Stimulated activated CD8-positive, alpha-beta memory T cell treated with anti-CD3 and anti-CD28 coated beads, Interleukin-15, amount 100 ng/mL, for 4 hours (primary cell): ENCODE measurements at places on chromosomes 16 and 17.

DNA sequence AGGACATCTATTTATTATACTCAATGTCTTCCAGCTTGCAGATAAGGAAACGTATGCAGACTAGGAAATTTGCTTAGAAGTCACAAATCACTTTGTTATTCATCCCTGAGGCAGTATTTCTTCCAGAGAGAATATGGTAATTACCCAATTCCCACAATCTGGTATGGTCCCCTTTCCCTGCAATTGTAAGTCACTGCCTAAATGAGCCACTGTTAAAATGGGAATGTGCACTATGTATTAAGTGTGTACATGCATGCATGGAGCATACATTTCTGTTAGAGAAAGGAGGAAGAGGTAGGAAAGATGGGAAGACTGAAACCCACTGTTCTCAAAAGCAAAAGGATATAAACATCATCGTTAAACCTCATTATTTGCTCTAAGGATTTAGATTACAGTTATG, 10.0 kb downstream of the NUFIP2 start:
- no peak for DNase-seq

GRCh38 chr16:81492965-81493754, 48.6 kb downstream of the CMIP start:
- no peak for DNase-seq

DNA sequence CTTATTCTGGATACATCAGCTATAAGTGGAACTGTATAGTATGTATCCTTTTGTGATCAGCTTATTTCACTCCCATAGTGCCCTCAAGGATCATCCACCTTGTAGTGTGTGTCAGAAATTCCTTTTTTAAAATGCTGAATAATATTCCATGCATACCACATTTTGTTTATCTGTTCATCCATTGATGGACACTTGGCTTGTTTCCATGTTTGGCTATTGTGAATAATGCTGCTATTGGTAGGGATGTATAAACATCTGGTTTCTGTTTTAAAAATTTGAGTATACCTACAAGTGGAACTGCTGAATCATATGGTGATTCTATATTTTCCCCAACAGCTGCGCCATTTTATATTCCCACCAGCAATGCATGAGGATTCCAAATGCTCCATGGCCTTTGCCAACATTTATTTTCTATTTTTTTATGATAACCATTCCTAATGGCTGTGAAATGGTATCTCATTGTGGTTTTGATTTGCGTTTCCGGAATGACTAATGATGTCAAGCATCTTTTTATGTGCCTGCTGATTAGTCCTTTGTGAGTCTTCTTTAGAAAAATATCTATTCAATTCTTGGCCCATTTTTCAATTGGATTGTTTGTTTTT, 11.6 kb downstream of the RCVRN start:
- DNase-seq, result no peak

DNA sequence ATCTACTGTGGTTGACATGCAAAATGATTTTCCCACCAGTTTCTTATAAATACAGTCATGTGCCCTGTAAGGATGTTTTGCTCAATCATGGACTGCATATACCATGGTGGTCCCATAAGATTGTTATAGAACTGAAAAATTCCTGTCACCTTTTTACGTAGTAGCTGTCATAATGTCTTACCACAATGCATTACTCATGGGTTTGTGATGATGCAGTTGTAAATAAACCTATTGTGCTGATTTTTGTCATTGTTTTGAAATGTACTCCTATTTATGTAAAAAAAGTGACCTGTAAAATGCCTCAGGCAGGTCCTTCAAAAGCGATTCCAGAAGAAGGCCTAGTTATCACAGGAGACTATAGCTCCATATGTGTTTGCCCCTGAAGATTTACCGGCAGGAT, 695.4 kb upstream of the KIF2B start:
- DNase-seq, result no peak

- DNase-seq, result no peak
These were observed 33.5 kb downstream of the KCNJ2 start for GRCh38 chr17:70202840-70203239.

GRCh38 chr16:372302-372983, 2.1 kb upstream of the MRPL28 start:
- DNase-seq, result no peak

DNA sequence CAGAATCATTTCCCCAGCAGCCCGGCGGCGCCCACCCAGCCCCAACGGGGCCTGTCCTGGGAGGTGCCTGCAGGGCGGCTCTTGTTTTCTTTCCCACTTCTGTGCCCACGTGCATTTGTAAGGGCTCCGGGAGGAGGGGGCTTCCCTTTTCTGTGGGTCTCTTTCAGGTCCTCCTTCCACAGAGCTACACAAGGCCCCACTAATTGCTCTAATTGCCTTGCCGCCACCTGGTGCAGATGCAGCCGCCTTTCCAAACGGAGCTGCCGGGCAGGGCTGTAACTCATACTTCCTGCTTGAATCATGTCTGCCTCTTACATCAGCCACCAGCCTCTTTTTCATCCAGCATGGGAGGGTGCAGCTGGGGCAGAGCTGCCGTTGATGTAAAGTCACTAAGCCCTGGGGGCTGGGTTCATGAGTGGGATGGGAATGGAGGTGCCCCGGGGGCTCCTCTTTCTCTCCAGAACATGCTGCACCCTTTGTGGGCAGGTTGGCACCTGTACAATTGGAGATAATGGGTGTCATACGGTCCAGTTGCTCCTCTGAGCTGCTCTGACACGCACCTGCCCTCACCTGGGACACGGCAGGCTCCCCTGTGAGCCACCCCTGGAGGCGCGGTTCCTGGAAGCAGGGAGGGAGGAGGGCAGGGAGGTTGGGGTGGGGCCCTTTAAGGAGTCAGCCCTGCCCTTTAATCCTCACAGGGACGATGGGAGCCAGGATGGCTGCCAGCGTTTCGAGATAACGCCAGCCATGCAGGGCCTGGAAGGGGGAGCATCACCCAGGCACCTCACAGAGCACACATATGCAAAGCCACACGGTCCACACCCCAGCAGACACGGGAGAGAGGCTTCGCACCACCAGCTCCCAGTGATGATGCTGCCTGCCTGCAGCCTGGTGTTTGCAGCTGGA, 41.1 kb upstream of the KLHDC4 start:
- DNase-seq, result no peak

- no peak for DNase-seq
These were observed 143.2 kb downstream of the SOCS1 start for GRCh38 chr16:11112723-11113348.

DNA sequence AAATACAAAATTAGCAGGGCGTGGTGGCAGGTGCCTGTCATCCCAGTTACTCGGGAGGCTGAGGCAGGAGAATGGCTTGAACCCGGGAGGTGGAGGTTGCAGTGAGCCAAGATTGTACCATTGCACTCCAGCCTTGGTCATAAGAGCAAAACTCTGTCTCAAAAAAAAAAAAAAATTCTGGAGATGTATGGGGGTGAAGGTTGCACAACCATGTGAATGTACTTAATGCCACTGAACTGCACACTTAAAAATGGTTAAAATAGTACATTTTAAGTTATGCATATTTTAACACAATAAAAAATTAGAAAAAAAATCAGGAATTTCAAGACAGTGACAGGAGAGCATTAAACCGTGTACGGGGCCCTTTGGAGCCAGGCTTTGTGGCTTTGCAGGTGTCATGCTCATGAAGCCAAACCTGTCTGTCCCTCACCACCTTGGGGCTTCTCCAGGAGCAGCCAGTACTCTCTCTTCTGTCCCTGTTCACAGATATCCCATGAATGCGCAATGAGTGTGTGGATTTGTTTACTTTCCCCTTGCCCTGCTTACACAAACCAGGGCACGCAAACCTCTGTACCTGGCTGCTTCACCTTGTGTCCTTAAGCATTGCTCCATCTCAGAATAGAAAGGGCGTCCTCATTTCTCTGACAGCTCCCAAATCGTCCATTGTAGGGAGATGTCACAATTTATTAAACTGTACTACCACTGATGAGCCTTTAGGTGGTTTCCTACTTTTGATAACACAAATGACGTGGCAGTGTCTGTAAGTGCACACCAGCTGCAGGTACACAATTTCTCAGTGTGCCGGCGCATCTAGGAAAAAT, 58.2 kb upstream of the CBX4 start:
- no peak for DNase-seq

- no peak for DNase-seq
These were observed 133.6 kb downstream of the SKAP1 start for GRCh38 chr17:48296453-48296852.

DNA sequence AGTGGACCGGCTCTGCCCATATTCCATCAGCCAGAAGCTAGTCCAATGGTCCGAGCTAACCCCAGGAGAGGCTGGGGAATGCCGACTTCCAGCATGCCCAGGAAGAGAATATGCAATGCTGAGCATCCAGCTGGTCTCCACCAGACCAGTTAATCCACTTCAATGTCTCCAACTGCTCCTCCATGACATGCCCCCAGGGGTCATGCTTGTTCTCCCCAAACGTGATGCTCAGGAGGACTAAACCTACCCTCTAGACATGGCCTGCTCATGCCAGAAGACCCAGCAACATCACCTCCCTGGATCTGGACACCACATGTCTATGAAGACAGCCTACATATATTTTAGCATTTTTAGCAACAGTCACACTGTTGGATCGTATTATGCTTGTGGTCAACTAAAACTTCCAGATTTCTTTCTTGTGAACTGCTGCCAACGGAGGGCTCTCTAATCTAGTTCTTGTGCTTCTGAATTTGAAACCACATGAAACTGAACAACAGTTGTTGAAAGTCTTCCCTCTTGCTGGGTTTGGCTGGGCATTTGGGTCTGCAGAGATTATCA, 245.1 kb downstream of the SOX9 start:
- DNase-seq, result no peak

DNA sequence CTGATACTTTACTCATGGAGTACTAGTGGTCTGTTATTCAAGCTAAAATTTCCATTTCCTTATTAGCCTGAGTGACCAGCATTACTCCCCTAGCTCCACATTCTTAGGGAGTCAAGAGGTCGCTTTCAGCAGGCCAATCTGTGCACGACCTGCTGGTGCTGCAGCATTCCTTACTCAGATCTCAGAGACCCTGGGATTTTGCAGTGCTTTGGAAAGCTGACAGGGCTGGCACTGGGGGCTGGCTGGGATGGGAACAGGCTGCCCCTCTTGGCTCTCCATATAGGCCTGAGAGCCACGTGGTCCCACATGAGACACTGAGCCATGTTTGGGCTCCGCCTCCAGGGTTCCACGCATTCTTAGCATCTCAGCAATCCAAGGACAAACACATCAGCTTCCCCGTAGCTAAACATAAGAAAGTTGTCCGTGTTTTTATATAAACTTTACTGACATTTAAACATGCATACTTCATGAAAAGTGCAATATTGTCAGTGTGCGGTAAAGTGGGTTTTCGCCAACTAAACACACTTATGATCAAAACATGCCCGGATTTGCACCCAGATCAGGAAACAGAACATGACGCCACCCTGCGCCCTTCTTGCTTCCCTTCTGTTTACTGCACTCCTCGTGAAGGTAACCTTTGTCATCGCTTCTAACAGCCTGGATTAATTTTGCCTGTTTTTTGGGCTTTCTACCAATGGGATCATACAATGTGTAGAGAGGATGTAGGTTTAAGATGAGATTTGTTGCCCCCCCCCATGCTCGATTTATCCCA, 254.5 kb upstream of the CACNG5 start:
- DNase-seq, result no peak

GRCh38 chr16:69922200-69922599, 28.9 kb upstream of the CLEC18A start:
- DNase-seq, result no peak

DNA sequence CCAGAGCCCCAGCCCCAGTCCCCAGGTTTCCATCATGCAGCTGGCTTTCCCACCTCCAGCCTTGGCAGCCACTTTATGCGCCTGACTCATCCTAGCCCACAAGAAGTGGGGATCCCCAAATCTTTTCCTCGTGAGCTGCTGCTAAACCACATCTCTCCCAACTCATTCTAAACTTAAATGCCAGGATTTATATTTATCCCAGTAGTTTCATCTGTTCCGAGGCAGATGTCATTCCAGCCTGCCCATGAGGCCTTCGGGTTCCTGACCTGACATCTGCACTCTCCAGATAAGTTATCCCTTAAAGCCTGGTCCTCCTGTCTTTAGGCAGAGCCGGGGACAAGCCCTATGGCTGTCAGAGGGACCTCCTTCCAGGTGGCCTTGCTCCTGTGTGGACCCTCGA, 16.6 kb downstream of the PLXDC1 start:
- DNase-seq, result no peak

DNA sequence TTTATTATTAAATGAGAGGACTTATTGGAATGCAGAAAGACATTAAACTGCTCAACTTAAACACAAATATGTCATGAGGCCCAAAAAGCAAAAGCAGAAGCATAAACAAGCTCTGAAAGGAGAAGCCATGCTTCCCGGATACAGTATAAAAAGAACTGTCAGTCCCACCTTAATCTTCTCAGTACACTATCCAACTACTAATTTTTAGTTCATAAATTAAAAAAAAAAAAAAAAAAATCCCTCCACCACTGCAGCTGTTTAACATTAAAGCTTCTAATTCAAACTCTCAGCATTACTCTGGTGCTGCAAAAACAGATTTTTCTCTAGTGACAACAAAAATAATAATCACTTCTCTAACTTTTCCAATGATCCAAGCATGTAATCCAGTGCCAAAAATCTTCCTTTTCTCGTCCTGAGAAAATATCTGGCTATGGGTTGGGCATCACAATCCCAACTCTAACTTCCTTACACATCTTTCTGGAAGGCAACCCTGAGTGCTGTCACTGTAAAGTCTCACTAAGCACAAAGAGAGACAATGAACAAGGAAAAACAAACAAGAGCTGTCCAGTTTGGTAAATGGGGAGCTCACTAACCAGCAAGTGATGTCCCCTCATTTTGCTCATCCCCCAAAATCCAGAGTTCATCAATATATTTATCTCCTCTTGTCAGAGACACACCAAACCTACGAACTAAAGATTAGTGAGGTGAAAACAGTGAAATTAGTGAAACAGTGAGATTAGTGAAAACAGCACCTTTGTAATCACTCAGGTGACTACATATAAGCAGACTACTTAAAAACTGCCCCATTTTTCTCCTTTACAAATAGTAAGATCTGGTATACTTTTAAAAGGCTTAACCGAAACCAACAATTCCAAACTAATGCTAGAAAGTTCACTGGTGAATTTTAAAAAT, 5.5 kb downstream of the USP32 start:
- no peak for DNase-seq

DNA sequence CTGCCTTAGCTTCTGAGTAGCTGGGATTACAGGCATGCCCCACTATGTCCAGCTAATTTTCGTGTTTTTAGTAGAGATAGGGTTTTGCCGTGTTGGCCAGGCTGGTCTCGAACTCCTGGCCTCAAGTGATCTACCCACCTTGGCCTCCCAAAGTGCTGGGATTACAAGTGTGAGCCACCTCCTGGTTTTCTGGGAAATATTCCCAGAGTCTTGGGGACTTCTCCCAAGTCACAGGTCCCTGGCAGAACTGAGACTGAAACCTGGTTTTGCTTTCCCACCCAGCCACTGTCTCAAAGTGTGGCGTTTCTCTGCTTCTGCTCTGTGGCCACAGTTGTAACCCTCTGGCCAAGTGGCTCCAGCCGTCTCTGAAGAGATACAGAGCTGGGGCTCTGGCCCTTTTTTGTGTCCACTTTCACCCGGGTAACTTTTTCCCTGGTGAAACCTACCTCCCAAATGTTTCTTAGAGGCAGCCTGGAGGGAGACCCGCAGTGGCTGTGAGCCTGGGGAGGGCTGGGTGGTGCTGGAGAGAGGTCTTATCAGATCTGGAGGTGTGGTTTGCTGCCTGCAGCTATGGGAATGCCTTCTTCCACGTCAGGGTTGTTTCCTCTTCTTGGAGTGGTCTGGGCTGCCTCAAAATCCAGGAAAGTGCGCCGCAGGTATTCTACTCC, 5.1 kb downstream of the KSR1 start:
- DNase-seq, result no peak

- DNase-seq, result no peak
These were observed 6.3 kb downstream of the CDH5 start for GRCh38 chr16:66372898-66373155.
